Fibroblast of villous mesenchyme (primary cell): ENCODE measurements at places on chromosomes 2 and 18.

GRCh38 chr18:46722051-46722450 is 34.8 kb downstream of the ST8SIA5 start:
- no peak for DNase-seq

DNA sequence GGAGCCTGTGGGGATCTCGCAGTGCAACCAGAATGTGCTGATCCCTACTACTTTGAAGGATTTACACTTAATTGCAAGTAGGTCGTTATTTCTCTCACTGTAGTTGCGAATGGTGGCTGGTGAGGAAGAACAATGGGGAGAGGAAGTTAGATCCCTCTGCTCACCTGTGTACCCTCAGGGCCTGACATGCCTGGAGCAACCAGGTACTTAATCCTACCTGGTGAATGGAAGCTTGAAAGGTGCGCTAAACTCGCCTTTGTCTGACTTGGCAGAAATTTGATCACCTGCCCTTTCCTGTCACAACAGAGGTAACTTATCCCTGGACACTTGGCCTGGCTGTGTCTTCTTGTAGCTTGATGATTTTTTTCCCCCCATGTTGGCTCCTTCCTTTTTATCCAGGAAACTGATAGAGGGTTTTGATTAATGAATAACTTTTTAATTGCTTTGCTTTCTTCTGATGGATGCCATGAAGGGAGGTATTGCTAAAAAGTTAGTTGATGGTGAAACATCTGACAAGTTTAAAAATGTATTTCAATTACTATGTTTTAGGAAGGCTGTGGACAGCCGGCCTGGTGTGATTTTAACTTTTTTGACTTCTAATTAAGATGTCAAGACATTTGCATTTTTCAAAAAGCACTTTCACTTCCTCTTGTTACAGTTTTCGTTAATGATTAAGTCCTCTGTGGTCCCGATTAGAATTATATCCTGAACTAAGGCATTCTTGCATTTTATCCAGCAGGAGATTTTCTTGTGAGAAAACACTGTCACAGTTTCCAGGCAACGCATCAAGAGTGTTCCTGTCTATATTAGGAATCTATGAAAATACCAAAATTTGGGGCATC is 9.2 kb downstream of the SGPP2 start:
- DNase-seq: no peak

DNA sequence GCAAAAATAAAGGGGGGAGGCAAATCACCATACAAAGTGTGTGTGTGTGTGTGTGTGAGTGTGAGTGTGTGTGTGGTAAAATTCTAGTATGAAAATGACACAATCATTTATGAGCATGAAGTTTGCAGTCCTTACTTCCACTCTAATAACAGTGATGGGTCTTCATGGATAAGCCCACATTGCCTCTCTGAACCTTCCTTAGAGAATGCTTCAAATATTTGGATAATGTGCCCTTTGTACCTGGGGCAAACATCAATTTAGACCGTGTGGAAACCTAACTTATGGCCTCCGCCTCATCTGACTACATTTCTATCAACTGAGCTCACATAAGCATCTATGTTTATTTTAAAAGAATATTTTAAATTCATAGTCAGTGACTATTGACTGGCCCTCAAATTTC is 3.7 kb downstream of the SCN9A start:
- DNase-seq: no peak

DNA sequence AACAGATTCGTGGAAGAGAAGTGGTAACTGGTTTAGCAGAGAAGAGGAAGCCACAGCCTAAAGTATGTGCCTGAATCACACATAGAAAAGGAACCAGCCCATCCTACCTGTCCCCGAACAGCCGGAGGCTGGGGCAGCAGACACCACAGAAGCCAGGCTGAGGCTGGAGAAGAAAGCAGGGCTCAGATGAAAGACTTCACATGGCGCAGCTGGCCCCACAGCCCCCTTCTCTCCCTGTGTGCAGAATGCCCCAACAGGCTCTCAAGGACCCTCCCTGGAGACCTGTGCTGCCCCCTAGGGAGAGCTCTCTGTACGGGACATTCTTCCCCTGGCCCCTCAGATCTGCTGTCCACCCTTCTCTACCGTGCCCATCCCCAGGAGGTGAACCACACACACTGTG is 83.5 kb upstream of the RAB12 start:
- DNase-seq: no peak

- DNase-seq: no peak
Observed at GRCh38 chr2:96856776-96857666, 795 bp downstream of the ANKRD39 start.

GRCh38 chr18:46268671-46269070 is 164.5 kb downstream of the HAUS1 start:
- DNase-seq: no peak

GRCh38 chr2:237673130-237674001 is 46.0 kb downstream of the LRRFIP1 start:
- DNase-seq: peak; percentile 73

GRCh38 chr2:191516260-191516659 is 161.7 kb upstream of the NABP1 start:
- peak; percentile 8 for DNase-seq

DNA sequence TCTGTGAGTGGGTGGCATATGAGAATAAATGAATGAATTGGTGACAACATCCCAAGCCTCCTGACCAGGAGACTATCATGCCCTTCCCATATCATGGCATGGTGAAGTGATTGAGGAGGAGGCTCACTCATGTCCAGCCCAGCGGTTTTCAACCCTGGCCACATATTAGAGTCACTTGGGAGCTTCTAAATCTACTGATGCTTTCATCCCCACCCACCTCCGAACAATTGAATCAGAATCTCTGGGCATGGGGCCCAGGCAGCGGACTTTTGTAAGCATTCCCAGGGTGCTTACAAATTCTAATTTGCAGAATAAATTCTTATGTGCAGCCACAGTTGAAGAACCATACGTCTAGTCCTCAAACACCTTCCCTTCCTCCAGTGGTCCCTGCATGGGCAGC is 81.7 kb upstream of the SEC11C start:
- DNase-seq: no peak

DNA sequence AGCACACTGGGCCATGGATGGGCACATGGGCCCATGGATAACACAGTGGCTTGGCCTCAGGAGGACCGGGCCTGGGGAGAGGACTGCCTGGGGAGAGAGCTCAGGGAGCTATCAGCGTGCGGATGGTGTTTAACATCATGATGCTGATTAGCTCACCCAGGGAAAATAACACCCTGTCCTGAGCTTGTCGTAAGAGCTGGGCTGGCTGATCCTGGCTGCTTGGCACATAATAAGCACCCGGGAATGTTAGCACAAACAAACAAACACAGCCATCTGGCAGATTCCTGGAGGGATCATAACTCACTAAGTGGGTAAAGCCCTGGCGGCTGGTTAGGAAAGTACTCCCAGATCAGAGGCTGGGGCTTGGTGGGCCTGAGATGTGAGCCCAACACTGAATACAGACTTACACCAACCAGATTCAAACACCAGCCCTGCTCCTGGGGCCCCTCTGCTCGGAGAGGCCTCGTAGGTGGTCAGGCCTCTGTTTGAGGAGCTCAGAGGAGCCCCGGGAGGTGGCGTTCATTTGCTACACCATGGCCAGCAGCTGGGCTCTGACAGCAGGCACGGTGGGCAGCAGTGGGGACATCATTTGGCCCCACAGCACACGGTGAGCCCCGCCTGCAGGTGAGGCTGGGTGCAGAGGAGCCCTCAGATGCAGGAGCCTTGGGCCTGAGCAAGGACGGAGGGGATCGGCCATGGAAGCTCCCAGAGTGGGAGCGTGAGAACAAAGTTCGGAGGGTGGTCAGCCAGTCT is 193.4 kb upstream of the HDAC4 start:
- DNase-seq: no peak

DNA sequence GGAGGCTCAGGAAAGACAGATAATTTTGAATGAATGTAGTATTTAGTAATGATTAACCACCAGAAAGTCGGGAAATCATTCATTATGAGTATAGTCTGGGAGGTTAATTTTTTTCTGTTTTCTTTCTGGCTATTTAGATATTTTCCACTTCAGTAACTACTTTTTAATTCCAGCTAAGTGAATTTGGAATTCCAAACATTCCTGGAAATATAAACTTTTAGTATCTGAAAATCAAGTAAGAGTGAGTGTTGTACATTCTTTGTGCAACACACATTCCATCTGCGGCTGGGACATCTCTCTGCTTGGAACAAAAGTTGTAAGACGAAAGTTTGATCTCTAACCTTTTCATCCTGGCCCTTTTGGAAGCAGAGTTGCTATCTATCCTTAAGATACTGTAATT is 275.7 kb upstream of the SPRED2 start:
- DNase-seq: peak; percentile 55

GRCh38 chr2:102520801-102521200 is 47.8 kb downstream of the SLC9A4 start:
- no peak for DNase-seq

- DNase-seq: no peak
Observed at GRCh38 chr18:40437517-40437916, 1517.5 kb upstream of the PIK3C3 start.

DNA sequence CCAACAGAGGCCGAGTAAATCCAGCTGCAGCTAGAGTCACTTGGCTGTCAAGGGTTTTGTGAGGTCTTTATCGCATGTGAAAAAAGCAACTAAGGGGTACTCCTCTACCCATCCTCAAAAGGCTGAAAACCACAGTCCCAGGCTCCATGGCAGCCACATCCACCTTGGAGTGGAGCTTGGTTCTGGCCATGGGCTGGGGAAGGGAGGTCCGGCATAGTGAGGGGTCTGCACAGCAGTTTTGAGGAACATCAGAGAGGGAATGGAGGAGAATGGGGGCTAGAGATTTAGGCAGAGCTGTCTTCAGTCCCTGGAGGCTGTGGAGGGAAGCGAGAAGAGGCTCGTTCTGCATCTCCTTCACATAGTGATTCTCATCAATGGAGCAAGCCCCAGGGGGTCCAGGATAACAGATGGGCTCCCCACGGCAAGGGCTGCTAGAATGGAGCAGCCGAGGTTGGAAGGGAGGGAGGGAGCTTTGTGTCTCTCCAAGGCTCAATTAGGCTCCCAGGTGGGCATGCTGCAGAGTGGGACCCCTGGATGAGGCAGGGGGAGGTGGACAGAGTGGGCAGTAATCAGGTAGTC is 21.0 kb downstream of the MROH2A start:
- DNase-seq: no peak

DNA sequence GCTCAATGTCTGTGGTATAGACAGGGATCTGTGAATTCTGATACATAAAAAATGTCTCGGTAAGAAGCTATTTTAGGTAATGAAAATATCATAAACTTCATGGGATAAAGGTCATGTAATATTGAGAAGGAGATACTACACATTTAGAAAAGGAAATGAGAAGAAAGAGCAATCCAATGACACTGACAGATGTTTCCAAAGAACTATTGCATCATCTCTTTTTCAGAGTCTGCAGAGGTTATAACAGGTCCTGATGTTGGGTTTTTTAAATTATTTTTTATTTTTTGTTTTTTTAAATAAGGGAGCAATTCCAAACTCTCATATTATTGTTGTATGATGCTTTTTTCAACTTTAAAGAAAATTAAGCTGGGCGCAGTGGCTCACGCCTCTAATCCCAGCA is 176.9 kb downstream of the KCNH7 start:
- DNase-seq: no peak

- no peak for DNase-seq
Observed at GRCh38 chr2:163455815-163456214, 280.0 kb downstream of the FIGN start.

DNA sequence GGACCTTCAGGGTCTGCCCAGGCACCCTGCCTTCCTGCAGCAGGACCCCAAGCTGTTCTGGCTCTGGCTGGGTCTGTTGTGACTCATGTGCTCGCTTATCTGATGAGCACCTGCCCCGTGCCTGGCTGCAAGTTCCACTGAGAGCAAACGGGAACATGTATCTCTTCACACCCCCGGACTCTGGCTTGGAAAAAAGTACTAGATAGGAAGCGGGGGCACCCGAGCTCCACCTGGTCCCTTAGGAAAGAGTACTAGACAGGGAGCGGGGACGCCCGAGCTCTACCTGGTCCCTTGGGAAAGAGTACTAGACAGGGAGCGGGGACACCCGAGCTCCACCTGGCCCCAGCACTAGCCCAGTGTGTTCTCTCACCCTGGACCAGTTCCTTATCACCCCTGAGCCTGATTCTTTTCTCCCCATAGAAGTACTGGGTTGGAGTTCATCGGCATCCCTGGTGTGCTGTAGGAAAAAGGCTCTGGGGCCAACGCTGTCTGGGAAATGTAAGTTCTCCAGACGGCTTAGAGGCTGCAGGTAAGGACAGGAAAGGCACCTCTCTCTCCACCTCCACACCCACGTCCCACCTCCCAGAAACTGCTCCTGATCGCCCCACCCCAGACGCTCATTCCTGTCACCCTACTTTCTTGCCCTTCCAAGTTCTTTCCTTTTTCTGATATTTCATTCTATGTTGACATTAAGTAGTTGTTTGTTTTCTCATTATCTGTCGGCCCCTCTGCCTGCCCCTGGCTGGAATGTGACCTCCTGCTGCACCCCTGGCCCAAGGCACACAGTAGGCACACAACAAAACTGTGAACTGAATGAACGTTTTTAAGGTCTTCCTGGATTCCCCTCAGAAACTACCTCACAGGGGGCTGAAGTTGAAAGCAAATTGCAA is 40.2 kb downstream of the HDAC4 start:
- peak; percentile 12 for DNase-seq

- peak; percentile 73 for DNase-seq
Observed at GRCh38 chr2:69298862-69299261, 88.2 kb downstream of the GFPT1 start.

DNA sequence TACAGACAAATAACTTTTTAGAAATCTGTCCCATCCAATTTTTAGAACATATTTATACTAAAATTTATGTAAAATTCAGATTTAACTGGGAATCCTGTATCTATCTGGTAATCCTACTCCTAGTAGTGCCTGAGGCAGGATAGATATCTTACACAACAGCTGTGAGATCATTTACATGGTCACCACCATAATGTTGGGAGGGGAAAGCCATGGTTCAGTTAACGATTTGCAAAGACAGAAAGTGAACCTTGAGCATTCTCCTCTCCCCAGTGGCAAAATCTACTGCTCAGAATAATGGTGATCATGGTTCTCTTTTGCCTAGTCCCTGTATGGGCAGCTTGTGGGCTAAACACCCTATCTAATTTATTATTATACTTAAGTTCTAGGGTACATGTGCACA is 7.7 kb upstream of the TMEM247 start:
- no peak for DNase-seq

- DNase-seq: no peak
Observed at GRCh38 chr18:73214970-73215369, 347.2 kb upstream of the NETO1 start.

GRCh38 chr2:211367711-211368110 is 811.3 kb downstream of the CPS1 start:
- DNase-seq: no peak

- no peak for DNase-seq
Observed at GRCh38 chr2:165562233-165562632, 92.7 kb downstream of the CSRNP3 start.

DNA sequence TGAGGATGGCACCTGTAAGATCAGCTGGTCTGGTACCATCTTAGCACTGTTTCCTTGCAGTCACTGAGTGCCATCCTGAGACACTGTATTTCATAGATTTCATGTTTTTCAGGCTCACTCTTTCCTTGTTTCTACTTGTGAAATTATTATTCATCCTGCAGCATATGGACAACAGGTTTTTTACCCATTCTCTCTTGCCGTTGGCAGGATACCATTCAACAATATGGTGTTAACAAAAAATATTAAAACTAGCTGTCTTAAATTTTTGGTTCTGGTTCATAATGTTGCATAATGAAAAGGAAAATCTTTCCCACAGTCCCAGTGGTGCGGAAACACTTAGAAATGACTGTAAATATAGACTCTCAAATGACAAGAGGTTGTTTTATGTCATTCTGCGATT is 23.1 kb upstream of the ATG16L1 start:
- no peak for DNase-seq

- DNase-seq: no peak
Observed at GRCh38 chr18:5746844-5747243, 148.5 kb downstream of the TMEM200C start.

GRCh38 chr2:206971805-206972204 is 32.5 kb downstream of the CPO start:
- peak; percentile 94 for DNase-seq
